ENCODE measurements at places on chromosomes 6 and 20. TPM values are rescaled to one million over a fixed set of nuclear protein-coding genes. Genes with fewer than 3 reads are reported as not detected.

BPIFB2 gene
- not detected for total RNA-seq

- peaks cover 54% of the 10 kb centered on the region for H3K4me1 ChIP-seq
- peaks cover 22% of the 10 kb centered on the region for H3K36me3 ChIP-seq
- no peak overlapping the region for H3K27ac ChIP-seq
- no peaks in the 10 kb centered on the region for H3K27me3 ChIP-seq
- no peak for DNase-seq
Measured at GRCh38 chr6:16519265-16520242, 241.7 kb downstream of the ATXN1 start.

TMC2 gene
- not detected for total RNA-seq

GRCh38 chr20:17493173-17493572, 38.0 kb downstream of the BFSP1 start:
- peaks cover 2% of the 10 kb centered on the region for H3K27me3 ChIP-seq
- H3K4me3 ChIP-seq: no peak overlapping the region
- no peak for DNase-seq
- no peaks in the 10 kb centered on the region for H3K36me3 ChIP-seq

DNA sequence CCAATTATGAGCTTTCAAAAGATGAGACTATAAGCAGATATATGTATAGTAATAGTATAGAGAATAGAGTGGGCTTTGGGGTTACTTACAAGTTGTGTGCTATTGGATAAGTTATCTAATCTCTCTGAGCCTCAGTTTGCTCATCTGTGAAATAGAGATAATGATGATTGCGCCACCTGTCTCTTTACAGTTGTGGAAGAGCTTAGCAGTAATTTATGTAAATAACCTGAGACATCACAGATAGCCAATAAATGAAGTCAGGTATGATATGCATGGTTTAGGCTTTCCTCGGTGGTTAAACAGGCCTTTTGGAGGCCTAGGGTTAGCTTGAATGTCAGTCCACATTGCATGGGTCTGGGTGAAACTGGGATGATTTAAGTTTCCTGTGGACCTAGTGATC, 29.8 kb upstream of the SCUBE3 start:
- no peaks in the 10 kb centered on the region for H3K36me3 ChIP-seq
- H3K4me1 ChIP-seq: no peaks in the 10 kb centered on the region
- no peak overlapping the region for H3K4me3 ChIP-seq
- no peak overlapping the region for H3K27ac ChIP-seq

GRCh38 chr20:845226-845868, 11.8 kb downstream of the FAM110A start:
- no peaks in the 10 kb centered on the region for H3K27me3 ChIP-seq
- peaks cover 51% of the 10 kb centered on the region for H3K4me1 ChIP-seq
- peak overlapping the region; percentile 87 for H3K4me3 ChIP-seq
- peaks cover 47% of the 10 kb centered on the region for H3K36me3 ChIP-seq
- peak; percentile 36 for DNase-seq

- H3K36me3 ChIP-seq: no peaks in the 10 kb centered on the region
- no peak for DNase-seq
- no peaks in the 10 kb centered on the region for H3K4me1 ChIP-seq
- H3K27ac ChIP-seq: no peak overlapping the region
- H3K4me3 ChIP-seq: no peak overlapping the region
Measured at GRCh38 chr6:97440590-97441176, 157.7 kb upstream of the MMS22L start.

TTLL9 gene
- total RNA-seq: not detected

- DNase-seq: no peak
- no peak overlapping the region for H3K27ac ChIP-seq
- H3K27me3 ChIP-seq: no peaks in the 10 kb centered on the region
Measured at GRCh38 chr20:58088105-58088504, 140.3 kb downstream of the ANKRD60 start.

PLA2G7 gene
- not detected for total RNA-seq

CEP43 gene
- total RNA-seq: 25.6 TPM

- H3K4me1 ChIP-seq: no peaks in the 10 kb centered on the region
- H3K27ac ChIP-seq: no peak overlapping the region
- H3K27me3 ChIP-seq: no peaks in the 10 kb centered on the region
- no peak for DNase-seq
- no peak overlapping the region for H3K4me3 ChIP-seq
- H3K36me3 ChIP-seq: peaks cover 3% of the 10 kb centered on the region
Measured at GRCh38 chr6:131163886-131164285, 28.6 kb downstream of the AKAP7 start.

GRCh38 chr6:105949869-105950268, 136.3 kb upstream of the PRDM1 start:
- H3K36me3 ChIP-seq: no peaks in the 10 kb centered on the region
- no peak for DNase-seq
- H3K27me3 ChIP-seq: peaks cover 11% of the 10 kb centered on the region
- H3K27ac ChIP-seq: no peak overlapping the region

IP6K3 gene
- not detected for total RNA-seq

CTCFL gene
- not detected for total RNA-seq

DNA sequence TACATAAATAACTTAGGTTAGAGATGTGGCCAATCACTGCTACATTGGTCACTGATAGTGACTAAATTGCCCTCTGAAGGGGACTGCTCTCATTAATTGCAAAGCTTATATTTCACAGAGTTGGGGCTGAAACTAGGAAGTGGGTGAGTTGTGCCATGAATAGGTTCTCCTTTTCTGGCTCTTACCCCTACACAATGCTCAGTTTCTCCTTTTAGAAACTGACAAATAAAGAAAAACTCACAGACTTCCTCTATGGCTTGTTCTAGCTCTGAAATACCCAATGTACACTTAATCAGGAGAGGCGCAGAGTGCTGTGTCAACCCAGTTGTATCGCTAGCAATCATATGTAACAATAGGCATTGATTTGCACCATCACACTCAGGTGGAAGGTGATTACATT, 41.2 kb upstream of the PROKR2 start:
- no peak overlapping the region for H3K27ac ChIP-seq
- no peaks in the 10 kb centered on the region for H3K36me3 ChIP-seq
- no peak overlapping the region for H3K4me3 ChIP-seq
- no peaks in the 10 kb centered on the region for H3K4me1 ChIP-seq
- no peak for DNase-seq
- peaks cover 4% of the 10 kb centered on the region for H3K27me3 ChIP-seq

EPB41L1 gene
- total RNA-seq: not detected

FOXP4 gene
- total RNA-seq: 7.1 TPM

GRCh38 chr6:111429571-111429970, 53.4 kb downstream of the REV3L start:
- no peak for DNase-seq
- peaks cover 27% of the 10 kb centered on the region for H3K4me1 ChIP-seq
- H3K36me3 ChIP-seq: peaks cover 32% of the 10 kb centered on the region
- no peaks in the 10 kb centered on the region for H3K27me3 ChIP-seq
- H3K4me3 ChIP-seq: no peak overlapping the region
- H3K27ac ChIP-seq: no peak overlapping the region

DNA sequence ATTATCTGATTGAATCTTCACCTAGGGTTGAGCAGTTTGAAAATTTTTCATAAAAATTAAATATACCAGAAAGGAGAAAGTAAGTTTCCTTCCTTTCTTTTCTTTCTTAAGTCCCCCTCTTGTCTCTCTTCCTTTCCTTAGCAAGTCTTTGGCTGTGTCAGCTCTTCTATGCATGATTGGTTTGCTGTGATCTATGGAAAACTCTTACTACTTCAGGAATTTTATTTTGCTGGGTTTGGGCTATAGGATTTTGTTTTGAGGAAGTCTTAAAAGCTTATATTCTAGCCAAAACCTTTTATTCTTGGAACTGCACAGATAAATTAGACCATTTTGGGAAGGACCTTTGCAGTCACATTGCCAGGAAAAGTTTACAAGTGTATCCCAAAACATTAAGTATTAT, 173.4 kb upstream of the CITED2 start:
- H3K27ac ChIP-seq: no peak overlapping the region
- peaks cover 6% of the 10 kb centered on the region for H3K27me3 ChIP-seq
- H3K4me3 ChIP-seq: no peak overlapping the region
- H3K4me1 ChIP-seq: peaks cover 11% of the 10 kb centered on the region

DUSP15 gene
- total RNA-seq: not detected

GRCh38 chr6:20134613-20135012, 77.7 kb downstream of the MBOAT1 start:
- H3K4me3 ChIP-seq: no peak overlapping the region
- H3K27me3 ChIP-seq: no peaks in the 10 kb centered on the region
- no peak for DNase-seq
- peaks cover 5% of the 10 kb centered on the region for H3K36me3 ChIP-seq
- no peaks in the 10 kb centered on the region for H3K4me1 ChIP-seq
- H3K27ac ChIP-seq: no peak overlapping the region

RAET1L gene
- not detected for total RNA-seq

DDX43 gene
- 0.66 TPM for total RNA-seq

DNA sequence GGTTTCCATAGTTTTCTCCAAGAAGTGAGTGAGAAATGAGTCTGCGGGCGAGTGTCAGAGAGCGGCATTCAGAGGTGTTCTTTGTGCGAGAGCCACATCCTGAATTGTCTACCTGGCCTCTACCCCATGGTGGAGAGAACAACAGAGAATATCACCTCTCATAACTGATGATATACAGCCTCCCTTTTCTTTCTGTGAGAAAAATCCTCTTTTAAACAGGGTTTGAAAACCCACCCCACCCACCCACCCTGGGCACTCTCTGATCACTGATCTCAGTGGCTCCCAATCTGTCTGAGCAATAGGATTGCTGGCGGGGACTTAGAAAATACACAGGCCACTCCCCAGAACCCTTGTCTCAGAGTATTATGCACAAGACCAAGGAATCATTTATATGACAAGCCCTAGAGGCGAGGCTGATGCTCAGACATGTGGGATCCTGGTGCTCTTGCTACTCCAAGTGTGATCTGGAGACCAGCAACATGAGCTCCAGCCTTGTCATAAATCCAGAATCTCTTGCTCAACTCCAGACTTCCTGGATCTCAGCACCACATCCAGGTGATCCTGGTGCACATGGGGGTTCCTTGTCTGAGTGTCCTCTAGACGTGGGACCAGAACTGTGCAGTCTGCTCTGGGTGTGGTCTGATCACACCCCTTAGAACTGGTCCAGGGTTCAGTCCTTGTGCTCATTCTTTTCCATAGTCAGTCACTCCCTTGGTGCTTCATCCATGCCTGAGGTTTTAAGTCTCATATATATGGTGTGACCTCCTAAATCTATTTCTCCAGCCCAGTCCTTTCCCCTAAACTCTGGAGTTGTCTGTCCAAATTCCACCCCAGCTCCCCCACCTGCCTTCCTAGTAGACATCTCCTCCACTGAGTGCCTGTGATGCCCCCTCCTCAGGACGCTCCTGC, 5.3 kb downstream of the HLA-B start:
- peaks cover 46% of the 10 kb centered on the region for H3K36me3 ChIP-seq
- H3K4me3 ChIP-seq: no peak overlapping the region
- no peak for DNase-seq
- H3K4me1 ChIP-seq: peaks cover 43% of the 10 kb centered on the region

GRCh38 chr6:37483252-37483901, 16.3 kb downstream of the CCDC167 start:
- no peaks in the 10 kb centered on the region for H3K27me3 ChIP-seq
- no peak for DNase-seq
- no peak overlapping the region for H3K27ac ChIP-seq
- H3K4me1 ChIP-seq: no peaks in the 10 kb centered on the region

DNA sequence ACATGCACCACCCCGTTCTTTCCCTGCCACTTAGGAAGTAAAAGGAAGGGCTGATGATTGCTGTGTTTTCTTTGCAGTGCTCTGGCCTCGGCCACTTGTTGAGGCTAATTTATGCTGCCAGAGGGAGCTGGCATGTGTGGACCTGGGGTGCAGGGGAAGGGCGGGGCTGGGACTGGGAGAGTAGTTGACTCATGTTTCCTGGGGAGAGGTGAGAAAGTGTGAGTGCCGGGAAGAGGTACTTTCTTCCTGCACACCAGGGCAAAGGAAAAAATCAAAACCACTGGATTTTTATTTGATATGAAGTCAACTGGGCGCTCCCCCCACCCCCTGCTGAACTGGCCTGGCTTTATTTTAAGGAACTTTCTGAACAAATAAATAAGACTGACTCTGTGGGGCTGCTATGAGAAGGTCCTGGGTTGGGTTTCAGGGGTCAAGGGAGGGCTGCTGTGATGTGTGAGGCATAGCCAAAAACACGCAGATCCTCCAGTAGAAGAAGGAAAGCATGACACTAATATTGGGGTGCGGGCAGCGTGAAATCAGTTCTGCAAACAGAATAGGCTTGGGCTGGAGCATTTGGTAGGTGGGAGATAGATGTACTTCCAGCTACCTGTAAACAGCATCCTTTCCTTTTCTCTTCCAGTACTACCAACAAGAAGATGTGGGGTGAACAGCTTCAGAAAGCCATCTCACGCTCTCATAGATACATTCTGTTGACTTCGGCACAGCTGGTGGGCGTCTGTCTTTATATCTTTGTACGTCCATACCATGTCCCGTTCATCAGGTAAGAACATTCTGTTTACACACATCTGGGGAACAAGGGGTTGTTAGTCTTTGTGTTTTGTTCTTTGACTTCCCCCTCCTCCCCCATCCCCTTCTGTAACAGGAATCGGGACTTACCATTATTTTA, 87.5 kb downstream of the SYNJ2 start:
- peak overlapping the region; percentile 68 for H3K27ac ChIP-seq
- peaks cover 44% of the 10 kb centered on the region for H3K36me3 ChIP-seq
- DNase-seq: no peak

DNA sequence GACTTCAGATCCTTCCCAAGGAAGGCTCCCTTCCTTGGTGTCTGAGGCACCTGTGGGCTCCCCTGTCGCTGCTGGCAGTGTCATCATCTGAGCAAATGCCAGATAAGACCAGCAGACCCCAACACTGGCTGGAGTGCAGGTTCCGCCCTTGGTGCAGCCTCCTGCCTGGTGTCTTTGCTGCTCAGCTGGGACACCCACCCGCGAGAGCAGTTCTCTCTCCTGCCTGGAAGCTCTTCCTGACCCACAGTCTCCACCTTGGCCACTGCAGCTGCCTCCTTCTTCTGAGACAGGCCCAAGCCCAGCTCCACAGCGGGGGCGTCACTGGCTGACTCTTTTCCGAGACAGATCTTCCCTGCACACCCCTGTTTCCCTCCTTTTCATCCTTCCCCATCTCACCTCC, 395.7 kb upstream of the MAP3K7 start:
- H3K4me1 ChIP-seq: no peaks in the 10 kb centered on the region
- no peak overlapping the region for H3K4me3 ChIP-seq
- no peaks in the 10 kb centered on the region for H3K36me3 ChIP-seq
- H3K27ac ChIP-seq: no peak overlapping the region
- H3K27me3 ChIP-seq: no peaks in the 10 kb centered on the region
- DNase-seq: no peak

ZNF311 gene
- 0.40 TPM for total RNA-seq

TNXB gene
- total RNA-seq: 4.8 TPM
